Trophoblast cell (in vitro differentiated cells and primary cell): ENCODE measurements at places on chromosomes 6 and 20.

DNA sequence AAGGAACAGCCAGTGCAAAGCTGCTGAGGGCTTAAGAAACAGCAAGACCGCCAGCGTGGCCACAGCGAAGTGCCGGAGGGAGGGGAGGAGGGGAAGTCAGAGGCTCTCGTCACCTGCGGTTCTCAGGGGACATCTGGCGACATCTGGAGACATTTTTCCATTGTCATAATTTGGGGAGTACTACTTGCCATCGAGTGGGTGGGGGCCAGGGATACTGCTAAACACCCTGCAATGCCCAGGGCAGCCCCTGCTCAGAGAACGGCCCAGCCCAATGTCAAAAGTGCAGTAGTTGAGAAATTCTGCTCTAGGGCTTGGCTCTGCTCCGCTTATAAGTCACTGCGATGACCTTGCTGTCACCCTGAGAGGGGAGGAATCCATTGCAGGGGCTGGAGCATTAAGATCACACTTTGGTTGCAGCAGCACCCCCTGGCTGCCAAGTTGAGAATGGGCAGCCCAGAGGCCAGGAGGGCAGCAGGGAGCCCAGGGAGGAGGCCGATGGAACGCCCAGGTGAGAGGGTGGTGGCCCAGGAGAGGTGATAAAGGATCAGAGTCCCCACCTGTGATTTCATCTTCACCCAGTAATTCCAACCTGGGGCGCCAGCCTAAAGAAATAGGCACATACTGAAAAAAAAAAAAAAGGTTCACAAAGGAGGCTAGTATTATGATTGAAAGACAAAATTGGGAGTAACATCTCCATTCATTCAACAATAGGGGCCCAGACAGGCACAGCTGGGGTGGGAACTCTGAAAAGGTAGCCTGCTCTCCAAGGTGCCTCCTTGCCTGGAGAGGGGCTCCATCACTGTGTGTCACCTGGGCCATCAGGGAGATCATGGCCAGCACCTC, 218.2 kb downstream of the BMP7 start:
- peak; percentile 81 for DNase-seq

DNA sequence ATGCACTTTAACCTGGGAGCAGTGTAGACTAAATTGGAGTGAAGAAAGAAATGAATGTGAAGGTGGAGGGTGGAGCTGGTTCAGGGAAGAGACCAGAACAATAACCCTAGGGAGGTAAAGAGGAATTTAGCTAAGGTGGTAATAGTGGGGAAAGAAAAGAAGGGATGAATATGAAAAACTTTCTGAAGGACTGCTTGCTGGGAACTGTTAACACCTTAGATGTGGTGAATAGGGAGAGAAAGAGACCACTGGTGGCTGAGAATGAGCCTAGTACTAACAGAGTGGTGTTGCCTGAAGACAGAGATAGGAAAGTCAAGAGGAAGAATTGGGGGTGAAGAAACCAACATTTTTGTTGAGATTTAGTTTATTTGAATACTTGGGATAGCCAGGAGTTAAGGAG, 78.4 kb upstream of the HS3ST5 start:
- no peak for DNase-seq

DNA sequence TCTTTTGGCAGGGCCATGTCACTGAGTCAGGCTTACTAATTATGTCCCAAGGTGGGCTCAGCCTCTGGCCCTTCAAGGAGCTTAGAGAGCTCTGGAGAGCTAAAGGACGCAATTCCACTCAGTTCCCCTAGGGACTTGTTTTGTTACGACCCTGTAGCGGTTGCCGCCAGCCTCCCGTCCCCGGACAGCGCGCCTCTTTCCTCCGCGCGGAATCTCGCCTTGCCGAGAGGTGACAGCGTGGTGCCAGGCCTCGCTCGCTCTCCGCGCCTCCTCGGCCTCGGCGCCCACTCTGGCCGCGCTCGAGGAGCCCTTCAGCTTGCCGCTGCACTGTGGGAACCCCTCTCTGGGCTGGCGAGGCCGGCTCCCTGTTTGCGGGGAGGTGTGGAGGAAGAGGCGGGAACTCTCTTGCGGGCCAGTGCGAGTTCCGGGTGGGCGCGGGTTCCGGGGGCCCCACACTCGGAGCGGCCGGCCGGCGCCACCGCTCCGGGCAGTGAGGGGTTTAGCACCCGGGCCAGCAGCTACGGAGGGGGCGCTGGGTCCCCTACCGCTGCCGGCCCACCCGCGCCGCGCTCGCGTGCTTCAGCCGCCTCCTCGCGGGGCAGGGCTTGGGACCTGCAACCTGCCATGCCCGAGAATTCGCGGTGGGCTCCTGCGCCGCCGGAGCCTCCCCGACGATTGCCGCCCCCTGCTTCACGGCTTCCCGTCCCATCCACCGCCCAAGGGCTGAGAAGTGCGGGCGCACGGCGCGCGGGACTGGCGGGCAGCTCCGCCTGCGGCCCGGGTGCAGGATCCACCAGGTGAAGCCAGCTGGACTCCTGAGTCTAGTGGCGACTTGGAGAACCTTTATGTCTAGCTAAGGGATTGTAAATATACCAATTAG, 9.9 kb upstream of the ZNF311 start:
- no peak for DNase-seq

DNA sequence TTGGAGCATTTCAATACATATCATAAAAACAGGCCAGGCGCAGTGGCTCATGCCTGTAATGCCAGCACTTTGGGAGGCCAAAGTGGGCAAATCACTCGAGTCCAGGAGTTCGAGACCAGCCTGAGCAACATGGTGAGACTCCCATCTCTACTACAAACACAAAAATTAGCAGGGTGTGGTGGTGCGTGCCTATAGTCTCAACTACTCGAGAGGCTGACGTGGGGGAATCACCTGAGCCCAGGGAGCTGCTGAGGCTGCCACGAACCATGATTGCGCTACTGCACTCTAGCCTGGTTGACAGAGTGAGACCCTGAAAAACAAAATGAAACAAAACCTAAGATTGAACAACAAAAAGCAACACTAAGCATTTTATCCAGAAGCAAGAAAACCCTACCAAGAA, 47.2 kb downstream of the BACH2 start:
- no peak for DNase-seq

DNA sequence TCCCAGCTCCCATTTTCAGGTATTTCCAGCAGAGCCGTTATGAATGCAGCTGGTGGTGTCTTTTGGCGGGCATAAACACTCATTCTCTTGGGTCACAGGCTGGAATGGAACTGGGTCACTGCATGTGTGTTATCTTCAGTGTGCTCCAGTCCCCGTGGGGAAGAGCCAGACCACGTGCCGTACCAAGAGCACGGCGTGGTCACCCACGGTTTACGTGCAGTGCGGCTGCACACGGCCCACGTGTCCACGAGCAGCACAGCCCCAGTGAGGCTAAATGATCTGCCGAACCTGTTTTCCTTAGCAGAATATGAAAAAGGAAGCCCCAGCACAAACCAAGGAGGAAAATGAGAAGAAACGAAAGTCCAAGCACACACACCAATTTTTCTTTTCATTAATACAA, 121.5 kb downstream of the IRF4 start:
- no peak for DNase-seq

DNA sequence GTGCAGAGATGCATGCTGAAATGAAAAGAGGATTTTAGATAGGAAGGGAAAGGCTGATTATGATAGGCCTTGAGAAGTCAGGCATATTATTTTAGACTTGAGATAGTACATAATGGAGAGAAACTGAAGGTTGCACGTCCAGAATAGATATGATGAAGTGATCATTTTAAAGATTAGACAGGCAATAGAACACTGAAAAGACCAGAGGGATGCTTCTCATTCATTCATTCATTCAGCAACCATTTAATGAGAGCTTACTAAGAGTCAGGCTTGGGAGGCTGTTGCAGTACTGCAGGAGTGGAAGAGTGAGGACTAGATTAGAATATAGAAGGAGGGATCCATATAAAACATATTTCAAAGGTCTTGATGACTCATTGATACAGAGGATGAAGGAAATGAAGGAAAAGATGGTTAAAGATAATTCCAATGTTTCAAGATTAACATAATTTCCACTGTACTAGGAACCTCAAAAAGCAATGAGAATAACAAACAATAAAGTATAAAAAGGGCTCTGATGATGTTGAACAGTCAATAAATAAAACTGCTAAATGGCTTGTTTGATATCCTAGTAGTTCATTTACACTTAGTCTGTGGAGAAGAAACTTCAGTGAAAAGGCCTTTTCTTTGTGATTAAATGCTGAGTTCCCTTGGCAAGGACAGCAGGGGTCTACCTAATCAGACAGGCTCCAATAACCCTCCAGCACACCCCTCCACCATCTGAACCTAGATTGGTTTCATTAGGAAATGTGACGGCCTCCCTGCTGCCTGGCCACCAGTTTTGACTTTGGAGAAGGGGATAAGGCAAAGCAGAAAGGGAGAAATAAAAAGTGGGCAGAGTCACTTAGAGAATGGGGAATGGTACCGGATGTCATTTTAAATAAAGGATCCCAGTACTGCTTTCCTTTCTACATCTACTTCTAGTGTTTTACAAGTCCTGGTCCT, 5.3 kb upstream of the FBXO9 start:
- no peak for DNase-seq

- no peak for DNase-seq
These were observed 8.4 kb downstream of the PTGIS start for GRCh38 chr20:49559411-49560081.

- DNase-seq = no peak
These were observed 321.5 kb upstream of the SASH1 start for GRCh38 chr6:148021165-148021564.

DNA sequence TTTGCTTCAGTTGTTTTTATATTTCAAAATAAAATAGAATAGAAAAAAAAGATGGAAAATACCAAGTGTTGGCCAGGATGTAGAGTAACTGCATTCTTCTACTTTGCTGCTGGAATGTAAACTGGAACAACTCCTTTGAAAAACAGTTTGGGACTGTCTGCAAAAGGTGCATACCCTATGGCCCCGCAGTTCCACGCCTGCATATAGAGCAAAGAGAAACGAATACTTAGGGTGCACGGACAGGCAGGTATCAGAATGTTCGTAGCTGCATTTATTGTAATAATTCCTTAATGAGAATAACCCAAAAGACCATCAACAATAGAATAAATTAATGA, 603 bp upstream of the RAB23 start:
- DNase-seq = peak; percentile 1

GRCh38 chr20:23654717-23655116, 17.0 kb upstream of the CST3 start:
- DNase-seq = no peak

DNA sequence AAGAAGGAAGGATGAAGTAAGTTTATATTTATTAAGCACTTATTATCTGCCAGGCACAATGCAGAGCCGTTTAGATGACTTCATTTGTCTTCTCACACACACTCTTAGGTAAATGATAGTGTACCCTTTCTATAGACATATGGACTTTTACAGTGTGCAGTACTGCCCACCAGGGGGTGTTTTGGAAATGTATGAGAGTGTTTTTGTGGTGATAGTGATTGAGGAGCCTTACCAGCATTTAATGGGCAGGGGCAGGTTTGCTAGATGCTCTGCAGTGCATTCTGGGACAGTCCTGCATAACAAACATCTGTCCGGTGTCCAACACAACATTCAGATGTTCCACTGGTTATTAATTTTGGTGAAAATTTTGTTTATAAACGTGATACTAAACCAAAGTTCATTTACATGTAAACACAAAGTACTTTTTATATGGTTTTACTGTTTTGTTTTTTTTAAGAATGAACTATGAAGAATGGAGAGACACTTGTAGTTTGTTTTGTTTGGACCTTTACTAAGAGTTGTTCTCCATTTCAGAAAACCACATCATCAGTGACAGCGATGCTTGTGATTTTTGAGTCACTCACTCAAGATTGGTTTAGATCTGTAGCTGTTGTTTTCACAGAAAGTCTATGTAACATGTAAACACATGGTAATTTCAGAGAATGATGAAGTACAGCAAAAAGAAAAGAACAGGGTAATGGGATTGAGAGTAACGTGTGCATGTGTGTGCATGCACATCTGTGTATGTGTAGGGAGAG, 19.9 kb downstream of the KCNS1 start:
- DNase-seq = peak; percentile 55

DNA sequence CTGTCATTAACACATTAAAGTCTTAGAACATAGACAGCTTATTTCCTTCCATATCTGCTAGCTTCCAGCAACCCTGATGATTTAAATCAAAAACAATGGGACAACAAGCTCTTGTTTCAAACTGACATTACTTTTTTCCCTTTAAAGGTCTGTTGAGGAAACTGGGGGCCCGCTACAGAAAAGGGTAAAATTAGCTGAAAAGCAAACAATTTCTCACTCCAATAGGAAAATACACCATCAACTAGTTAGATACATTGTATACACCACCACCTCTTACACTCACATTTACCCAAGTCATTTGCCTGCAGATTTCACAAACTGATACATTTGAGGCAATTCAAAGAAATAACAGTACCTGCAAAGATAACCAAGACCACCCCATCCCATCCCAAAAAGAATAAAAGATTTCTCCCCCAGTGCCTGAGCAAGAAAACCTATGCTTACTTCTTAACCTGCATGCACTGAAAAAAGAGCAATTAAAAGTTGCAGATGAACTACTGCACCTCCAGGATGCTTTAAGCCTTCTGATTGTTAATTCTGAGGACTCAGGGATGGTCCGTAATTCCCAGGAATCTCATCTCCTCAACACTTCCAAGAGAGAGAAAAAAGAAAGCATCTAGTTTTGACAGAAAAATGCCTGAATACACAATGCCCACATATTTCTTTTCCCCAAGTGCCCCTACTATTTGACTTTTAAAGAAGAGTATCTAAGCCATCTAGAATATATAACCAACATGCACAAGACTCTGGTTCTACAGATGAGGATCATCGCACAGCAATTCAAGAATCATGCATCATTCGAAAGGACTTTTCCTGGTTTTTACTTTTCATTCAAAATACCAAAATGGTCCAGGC, 5.6 kb downstream of the ZMYND8 start:
- DNase-seq = no peak

- no peak for DNase-seq
These were observed 31.4 kb upstream of the MARCKS start for GRCh38 chr6:113825781-113826180.

DNA sequence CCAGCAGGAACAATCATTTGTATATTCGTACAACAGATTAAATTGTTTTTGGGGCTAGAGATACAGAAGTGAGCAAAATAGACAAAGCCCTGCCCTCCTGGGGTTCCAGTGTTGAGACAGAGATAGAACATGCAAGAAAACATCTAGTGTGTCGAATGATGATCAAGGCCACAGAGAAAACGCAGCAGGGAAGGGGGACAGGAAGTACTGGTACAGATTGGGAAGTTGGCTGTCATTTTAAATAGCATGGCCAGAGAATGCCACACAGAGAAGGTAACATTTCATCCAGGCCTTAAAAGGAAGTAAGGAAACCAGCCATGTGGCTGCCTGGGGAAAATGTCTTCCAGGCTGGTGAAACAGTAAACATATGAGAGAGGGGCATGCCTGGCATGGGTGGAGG, 202.6 kb upstream of the MYLIP start:
- DNase-seq = no peak

DNA sequence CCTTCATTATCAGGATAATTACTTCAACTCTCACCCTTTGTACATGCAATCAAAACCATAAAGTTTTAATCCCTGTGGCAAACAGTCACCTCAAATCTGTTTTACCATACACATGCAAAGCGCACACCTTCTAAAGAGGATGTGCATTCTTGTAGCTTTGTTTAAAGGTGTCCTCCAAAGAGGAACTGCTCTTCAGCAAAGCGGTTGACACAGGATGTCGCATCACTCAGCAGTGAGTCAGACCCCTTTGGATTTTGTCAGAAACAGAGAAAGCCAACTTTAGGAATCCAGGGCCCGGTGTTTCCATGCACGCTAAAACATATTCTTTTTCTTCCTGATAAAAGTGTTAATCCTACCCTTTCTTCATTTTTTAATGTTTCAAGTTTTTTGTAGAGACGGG, 268.3 kb upstream of the ARID1B start:
- no peak for DNase-seq
